ENCODE measurements at places on chromosomes 4 and X.

GRCh38 chrX:39527025-39527424 lies 570.7 kb downstream of the BCOR start:
- no peak for DNase-seq

DNA sequence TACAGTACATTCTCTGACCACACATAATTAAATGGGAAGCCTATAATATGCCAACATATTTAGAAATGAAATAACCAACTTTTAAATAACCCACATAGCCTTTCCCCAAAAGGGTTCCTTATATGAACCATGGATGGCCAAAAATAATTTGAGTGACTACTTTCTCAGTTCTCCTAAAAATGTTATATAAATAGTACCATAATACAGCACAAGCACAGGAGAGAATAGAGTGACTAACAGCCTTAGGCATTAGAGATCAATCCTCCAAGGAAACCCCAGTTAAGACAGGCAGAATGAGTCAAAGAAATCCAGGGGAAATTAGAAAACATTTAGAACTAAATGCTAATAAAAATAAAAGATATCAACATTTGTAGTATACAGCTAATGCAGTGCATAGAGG lies 50.2 kb downstream of the ANKRD17 start:
- no peak for DNase-seq

- no peak for DNase-seq
Observed at GRCh38 chr4:151853034-151853433, 92.2 kb upstream of the GATB start.

DNA sequence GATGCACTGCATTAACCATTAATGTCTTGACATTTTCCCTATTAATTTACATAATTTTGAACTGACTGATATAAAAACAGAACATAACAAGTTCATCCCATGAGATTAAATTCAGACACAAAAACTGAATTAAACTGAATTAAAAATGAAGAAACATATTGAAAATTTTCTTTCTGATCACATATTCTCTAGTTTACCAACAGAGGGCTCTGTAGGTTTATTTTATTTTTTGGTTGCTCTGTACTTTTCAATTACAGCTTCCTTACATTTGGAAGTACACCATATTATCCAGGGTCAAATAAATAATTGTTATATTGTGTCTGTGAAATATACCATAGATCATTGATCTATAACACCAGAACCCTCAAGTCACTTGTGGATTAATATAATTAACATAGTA lies 27.3 kb upstream of the CT83 start:
- DNase-seq: no peak

GRCh38 chrX:46381630-46382029 lies 163.6 kb downstream of the ZNF674 start:
- DNase-seq: no peak

- no peak for DNase-seq
Observed at GRCh38 chrX:68570598-68570997, 71.7 kb downstream of the YIPF6 start.

GRCh38 chrX:42680666-42681065 lies 97.3 kb downstream of the PPP1R2C start:
- DNase-seq: no peak

DNA sequence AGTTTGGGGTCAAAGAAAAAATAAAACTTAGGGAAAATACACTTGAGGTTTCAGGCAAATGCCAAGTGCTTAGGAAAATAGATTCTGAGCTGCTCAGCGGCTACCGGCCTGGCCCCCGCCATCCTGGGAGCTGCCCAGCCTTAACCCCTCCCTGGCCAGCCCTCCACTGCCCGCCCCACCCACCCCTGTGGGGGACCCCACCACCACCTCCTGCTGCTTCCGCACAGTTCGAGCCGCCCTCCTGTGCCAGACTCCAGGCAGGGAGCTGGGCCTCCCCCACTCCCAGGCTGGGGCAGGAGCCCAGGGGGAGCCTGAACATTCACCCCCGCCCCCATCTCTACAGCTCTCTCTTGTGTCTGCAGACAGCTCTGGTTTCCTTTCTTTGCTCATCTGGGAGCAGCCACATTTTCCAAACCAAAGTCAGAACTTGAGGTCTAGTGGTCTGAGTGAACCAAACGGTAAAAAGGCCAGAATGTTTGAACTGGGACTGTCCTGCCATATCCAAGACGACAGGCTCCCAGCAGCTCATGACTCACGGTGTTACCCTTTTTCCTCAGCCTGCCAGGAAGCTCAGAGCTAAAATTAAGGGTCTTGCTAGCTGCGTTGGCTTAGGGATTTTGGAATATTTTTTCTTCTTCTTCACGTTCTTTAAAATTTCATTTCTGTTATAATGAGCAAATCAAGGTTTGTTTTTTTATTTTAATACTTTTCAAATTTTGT lies 4.7 kb upstream of the FGFR3 start:
- DNase-seq: no peak

DNA sequence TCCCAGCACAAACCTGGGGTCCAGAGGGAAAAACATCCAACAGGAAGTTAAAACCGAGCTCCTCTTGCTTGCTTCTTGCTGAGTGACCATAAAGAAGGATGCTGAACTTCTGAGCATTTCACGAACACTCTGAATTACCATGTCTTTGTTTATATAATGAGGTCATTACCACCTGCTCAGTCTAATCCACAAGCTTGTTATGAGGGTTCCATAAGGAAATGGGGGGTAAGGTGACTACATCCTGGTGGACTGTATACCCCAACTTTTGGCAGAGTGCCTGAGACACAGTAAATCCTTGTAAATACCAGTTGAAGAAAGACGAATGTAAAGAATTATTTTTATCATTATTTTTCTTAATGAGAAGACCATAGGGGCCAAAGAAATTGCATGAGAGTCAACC lies 16.8 kb downstream of the CCDC149 start:
- no peak for DNase-seq
